Stimulated activated CD8-positive, alpha-beta memory T cell treated with anti-CD3 and anti-CD28 coated beads, Interleukin-7, amount 100 ng/mL, for 1 hour (primary cell): ENCODE measurements at places on chromosomes 2 and 18.

- no peak for DNase-seq
Observed at GRCh38 chr18:11149441-11150270, at the start of gene PIEZO2. Gene PIEZO2 (minus strand): TSS chr18:11149569. CDS start chr18:11148588, 981 bp downstream.

DNA sequence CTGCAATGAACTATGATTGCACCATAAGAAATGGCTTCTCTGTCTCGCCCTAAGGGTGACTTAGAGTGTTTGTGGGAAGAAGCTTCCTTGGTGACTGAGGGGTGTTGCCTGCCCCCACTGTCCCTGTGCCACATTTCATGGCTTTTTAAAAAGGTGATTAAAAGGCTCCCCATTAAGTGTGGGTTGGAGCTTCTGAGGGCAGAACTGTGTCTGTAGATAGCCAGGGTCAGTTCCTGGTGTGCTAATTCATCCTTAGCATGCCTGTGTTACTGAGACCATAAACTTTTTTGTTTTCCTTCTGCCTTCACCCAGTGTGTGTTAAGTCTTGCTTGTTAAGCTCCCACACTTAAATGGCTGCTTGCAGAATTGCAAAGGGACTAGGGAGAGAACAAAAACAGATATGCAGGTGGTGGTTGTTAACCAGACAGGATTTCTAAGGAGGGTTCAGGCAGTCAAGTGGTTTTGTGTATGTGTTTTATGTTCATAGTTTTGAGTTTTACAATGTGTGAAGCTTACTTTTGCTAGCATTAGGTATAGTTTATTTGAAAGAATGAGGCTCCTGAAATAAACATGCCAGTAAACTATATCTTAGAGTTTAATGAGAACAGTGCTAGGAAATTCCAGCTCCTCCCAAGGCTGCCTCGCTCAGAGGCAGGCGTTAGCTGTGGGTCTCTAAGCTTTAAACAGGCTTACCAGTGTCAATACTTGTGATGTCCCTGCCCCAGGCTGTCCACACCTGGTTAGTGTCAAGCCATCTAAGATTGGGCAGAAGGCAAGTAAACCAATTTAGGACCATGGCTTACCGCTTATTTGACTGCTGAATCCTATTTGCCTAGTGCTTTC lies 14.5 kb downstream of the CERS6 start:
- DNase-seq = no peak

DNA sequence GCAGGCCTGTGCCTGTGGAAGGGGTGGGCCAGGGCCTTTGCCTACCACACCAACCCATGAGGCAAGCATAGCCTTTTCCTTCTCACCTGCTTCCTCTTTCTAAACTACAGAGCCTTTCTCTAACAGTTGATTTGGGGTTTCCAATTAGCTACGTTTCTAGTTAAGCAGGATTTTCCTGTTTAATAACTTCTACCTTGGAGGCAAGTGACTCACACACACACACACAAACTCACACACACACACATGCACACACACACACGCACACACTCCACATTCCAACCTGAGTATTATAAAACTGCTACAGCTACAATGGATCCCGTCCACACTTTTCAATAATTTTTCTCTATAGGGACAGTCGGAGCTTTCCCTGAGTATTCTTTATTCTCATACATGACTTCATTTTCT lies 84.9 kb downstream of the SOX11 start:
- no peak for DNase-seq

DNA sequence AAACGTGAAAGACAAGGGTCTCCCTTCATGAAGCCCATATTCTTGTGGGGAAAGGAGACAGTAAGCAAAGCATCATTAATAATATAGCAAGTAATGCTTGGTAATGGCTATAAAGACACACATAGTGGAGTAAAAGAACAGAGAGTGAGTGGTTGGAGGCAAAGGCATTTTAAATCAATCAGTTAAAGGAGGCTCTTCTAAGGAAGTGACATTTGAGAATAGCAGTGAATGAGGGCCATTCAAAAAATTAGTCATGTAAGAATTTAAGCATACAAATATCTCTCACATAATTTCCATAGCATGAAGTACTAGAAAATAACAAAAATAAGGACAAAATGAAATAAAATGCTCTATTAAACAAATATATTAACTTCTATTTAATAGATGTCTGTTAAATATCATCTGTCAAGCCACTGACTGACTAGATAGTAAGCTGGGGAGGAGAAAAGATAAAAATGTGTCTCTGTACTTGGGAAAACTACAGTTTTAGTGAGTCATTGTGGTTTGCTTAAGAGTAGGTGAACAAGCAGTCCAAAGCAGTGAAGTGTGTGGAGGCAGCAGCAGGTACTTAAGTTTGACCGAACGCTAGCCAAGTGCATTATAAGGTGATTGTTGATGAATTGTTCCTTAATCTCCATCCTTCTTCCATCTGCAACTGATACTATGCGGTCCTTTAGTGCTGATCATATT lies 160.1 kb downstream of the PARD3B start:
- no peak for DNase-seq

DNA sequence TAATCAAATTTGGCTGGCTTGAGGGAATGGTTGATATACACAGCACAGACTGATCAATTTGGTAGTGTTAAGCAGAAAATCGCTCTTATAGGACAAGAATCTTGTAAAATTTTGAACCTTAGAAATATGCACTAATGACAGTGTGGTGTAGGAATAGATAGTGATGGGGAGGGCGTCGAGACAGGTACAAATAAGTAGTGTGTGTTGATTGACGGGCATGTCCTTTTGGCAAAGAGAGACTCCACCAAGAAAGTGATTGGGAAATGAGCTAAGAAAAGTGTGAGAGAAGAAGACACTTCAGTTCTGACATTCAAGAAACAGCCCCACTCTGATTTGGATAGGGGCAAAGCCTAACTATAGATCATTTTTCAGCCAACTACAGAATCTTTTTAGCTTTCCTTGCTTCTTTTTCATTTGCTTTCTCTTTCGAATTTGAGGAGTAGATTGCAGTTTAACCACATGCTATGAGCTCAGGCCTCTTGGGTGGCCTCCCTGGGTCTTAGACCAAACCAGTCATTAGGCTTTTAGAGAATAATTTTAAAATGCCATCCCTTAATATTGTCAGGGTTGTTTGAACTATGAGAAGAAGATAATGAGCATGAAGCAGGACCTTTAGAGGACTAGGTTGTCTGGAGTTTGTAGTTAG lies 127.1 kb downstream of the CERS6 start:
- no peak for DNase-seq

GRCh38 chr18:47418746-47419145 lies 167.3 kb upstream of the SKOR2 start:
- DNase-seq = no peak

- DNase-seq = no peak
Observed at GRCh38 chr18:79476918-79477571, 81.3 kb downstream of the NFATC1 start.

DNA sequence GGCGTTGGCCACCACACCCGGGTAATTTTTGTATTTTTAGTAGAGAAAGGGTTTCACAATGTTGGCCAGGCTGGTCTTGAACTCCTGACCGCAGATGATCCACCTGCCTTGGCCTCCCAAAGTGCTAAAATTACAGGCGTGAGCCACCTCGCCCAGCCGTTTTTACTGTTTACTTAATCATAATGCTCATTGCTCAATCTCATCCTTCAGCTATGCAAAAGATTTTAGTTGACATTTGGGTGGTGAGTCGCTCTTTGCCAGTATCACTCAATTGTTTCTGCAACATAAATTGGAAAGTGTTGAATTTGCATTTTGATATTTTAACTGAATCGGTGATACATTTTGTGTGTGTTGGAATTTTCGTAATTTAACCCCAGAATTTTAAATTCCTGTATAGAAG lies 7.8 kb upstream of the ZNF532 start:
- DNase-seq = no peak

DNA sequence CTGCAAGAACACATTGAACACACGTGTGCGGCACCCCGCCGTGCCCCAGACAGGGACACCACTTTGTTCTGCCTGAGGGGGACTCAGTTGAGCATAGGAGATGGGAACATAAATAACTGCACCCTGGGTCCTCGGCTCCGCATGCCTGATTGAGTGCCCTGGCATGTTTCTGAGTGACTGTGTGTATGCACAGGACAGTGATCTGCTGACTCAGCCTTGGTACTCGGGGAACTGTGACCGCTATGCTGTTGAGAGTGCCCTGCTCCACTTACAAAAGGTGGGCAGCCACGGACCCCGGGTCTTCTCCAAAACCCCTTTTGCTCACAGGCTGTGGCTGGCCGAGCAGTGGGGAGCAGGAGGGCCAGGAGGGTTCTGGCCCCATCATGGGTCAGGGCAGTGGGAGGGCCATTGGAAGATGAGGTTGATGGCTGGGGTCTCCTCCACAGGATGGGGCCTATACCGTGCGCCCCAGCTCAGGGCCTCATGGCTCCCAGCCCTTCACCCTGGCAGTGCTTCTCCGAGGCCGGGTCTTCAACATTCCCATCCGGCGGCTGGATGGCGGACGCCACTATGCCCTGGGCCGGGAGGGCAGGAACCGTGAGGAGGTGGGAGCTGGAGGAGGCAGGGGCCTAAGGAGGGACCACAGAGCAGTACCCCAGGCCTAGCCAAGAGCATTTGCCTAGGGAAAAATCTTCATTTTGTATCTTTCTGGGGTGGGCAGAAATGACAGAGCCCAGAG lies 16.9 kb downstream of the SH2D6 start:
- no peak for DNase-seq
